ENCODE measurements at places on chromosomes 2 and 18.

DNA sequence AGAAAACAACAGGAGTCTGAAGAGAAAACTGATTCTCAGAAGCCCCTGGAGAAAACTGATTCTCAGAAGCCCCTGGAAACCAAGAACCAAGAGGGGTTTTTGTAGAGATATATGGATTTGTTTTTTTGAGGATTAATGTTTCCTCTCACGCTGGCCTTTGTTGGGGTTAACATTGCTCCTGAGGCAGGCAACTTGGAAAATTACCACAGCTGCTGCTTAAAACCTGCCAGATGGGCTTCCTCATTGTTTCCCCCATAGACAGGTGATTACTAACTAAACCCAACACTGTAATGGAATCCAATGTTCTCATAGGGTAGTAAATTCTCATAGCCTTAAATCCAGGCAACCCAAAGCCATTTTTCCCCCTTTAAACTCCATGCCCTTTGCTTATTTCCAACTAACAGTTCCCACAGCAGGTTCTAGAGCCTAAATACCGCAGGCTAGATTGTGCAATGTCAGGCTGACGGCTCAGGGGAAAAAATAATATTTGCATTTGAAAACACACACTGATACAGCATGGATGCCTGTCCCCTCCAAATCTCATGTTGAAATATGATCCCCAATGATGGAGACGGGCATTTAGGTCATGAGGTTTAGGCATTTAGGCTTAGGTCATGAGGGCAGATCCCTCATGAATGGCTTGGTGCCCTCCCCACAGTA lies 272.3 kb upstream of the PKDCC start:
- DNase-seq: no peak

DNA sequence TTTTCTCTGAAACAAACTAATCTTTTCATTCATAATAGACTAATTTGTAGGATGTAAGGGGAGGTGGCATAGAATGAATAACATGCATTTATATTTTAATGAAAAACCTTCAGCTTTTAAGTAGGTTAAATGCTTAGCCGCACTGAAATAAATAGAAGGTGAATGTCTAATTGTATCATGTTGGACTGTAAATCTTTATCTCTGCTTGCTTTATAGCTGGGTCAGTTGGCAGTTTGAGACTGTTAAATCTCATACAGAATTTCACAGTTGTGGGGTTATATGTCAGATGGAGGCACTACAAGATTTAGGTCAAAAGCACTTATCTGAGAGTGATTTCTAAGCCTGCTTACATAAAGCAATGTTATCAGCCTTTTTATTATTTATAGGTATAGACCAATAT lies 174.7 kb upstream of the SIX3 start:
- DNase-seq: no peak

- no peak for DNase-seq
Measured at GRCh38 chr18:80229766-80230745, 17.3 kb downstream of the PARD6G start.

- no peak for DNase-seq
Measured at GRCh38 chr18:63073481-63073880, 246.1 kb downstream of the BCL2 start.

- no peak for DNase-seq
Measured at GRCh38 chr18:35507623-35508022, 9.9 kb upstream of the INO80C start.

DNA sequence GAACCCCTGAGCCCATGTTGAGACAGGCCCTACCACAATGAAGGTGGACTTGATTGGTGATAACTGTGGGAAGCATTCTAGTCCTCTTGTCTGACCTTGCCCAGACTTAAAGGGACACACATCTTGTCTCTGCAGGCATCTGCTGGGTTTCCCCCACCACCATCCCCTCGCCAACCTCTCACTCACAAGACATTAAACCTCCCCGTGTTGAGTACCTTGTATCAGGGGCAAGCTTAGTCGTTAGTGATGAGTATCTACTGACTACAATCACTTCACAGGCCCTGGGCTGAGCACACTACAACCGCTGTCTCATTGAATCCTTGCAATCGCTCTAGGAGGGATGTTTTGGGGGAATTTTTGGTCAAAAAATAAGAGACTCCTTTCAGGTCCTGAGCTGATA lies 86.0 kb downstream of the ICOS start:
- no peak for DNase-seq

GRCh38 chr2:116718451-116718850 lies 1096.0 kb upstream of the DDX18 start:
- no peak for DNase-seq

GRCh38 chr2:168565112-168565511 lies 109.0 kb downstream of the CERS6 start:
- DNase-seq: no peak

DNA sequence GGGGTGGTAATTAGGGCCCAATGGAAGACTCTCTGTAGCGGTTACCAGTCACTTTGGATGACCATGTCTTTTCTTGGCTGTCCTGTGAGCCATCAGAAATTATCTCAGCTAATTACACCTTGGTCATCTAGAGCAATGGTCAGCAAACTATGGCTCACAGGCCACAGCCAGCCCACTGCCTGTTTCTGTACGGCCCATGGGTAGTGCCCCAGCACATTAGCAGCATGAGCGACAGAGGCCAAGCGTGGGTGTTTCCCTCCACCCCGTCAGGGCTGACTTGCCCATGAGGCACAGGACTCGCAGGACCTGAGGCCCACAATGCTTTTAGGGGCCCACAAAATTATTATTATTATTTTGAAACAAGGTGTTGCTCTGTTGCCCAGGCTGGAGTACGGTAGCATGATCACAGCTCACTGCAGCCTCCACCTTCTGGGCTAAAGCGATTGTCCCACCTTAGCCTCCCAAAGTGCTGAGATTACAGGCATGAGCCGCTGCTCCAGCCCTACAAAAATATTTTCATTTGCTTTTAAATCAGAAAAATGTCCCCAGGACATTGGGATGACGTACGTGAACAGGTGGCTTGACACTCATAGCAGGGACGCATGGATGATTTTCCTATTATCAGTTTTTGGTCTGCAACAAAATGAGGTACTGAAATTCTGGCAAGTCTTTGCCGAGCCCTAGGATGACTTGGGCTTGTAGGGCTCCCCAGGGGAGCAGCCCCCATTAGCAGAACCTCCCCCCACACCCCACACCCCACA lies 29.3 kb upstream of the CEP68 start:
- no peak for DNase-seq
